ENCODE measurements at places on chromosomes 3 and 15.

DNA sequence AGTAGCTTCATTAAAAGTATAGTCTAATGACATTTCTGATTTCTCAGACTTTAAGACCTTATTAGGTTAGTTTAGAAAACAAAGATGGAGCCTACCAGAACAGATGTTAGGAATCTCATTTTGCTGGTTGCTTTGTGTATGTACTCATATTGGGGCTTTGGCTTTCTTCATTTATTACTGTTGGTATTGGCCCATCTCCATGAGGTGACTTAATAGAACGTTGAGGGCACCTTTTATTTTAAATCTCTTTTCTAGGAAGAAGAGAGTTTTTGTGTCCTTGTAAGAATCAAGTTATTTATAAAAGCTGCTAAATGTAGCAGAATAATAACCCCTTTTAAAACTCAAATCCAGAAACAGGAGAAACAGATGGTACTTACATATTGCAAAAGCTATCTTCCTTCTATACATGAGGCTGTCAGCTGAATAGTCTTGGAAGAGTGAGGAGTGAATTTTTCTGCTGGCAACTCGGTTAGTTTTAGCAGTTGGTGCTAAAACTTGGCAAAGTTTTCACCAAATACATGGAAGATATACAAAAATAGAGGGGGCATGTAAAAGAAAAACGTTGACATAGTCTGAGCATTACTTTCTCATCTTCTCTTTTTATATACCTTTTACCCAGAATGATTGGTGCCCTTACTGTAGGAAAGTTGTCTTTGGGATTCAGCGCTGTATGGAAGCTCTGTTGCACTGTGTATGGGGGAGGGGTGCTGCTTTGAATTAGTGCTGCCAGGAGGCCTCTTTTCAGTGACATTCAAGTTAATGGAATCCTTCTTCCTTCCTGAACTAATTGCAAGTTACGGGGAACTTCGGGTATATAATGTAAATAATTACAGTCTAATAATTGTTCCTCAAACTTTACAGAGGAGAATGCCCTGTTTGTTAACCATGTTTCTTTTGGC, 35.8 kb downstream of the CTNNB1 start:
- no peak for DNase-seq

DNA sequence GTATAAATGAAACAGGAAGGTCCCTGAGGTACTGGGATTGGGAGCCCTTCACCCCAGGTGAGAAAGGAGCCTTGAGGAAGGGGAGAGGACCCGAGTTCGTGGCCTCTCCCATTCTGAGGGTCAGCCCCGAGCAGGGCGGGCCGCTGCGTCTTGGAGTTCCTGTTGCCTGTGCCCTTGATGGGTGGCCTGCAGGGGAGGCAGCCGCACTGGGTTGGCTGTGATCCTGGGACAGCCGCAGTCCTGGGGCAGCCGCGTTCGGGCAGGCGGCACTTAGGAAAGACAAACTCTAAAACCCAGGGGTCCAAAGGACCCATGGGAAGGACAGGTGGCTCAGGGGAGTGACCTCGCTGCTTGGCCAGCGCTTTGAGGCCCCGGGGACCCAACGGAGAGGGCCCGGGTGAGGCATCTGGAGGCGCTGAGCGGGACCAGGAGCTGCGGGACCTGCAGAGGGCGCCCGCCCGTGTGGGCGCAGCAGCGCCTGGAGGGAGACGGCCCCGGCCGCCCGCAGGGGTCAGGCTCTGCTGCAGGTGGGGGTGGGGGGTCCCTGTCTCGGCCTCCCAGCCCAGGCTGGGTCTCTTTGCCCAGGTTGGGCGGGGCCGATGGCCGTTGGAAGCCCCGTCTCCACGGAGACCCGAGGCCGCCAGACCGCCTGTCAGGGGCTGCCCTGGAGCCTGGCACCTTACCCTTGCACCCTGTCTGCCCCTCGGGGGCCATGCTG, 65.1 kb downstream of the HMCES start:
- peak; percentile 31 for DNase-seq

DNA sequence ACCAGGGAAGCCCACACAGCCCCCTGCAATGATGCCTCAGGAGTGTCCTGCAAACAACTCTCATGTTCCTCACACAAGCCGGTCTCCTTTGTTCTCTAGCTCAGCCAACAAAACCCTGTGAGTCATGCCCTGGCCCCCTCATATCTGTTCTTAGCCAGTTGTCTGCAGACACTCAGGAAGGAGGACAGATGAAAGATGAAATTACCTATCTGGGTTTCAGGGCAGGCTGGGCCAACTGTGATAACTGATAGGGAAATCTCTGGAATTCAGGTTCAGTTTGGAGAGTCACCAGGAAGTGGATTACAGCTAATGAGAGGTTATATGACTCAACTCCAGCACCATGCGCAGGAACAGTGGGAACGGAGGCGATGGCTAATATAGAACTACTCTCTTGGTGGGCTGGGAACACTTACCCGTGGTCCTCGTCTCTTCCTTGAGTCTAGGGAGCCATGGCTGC, 352.0 kb upstream of the ADAMTS9 start:
- peak; percentile 3 for DNase-seq

DNA sequence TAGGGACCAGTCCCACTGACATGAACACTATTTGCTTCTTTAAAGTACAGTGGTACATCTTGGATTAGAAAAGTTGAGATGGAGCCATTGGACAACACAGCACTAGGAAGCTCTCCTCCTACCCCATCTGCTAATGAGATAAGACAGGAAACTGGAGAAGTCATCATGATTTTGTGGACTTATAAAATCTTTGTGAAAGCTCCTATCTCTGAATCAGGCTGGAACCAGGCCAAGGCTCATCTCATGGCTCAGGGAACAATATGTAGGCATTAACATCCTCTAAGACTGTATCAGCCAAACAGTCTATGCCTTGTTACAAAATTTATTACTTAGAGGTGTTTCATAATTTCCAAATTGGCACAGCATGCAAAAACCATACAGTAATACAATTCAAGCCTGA, 84.1 kb downstream of the BOC start:
- DNase-seq, result no peak

DNA sequence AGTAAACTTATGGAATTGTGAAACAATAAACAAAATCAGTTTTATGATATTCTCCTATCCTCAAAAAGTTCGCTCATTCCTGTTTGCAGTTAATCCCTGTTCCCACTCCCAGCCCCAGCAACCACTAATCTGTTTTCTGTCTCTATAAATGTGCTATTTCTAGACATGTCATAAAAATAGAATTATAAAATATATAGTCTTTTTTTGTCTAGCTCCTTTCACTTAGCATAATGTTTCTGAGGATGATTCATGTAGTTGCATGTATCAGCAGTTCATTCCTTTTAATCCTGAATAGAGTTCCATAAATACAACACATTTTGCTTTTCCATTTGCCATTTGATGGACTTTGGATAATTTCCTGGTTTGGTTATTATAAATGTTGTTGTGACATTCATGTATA, 140.0 kb downstream of the KCNAB1 start:
- no peak for DNase-seq

- DNase-seq, result no peak
Observed at GRCh38 chr3:53534676-53535400, 40.4 kb downstream of the CACNA1D start.

DNA sequence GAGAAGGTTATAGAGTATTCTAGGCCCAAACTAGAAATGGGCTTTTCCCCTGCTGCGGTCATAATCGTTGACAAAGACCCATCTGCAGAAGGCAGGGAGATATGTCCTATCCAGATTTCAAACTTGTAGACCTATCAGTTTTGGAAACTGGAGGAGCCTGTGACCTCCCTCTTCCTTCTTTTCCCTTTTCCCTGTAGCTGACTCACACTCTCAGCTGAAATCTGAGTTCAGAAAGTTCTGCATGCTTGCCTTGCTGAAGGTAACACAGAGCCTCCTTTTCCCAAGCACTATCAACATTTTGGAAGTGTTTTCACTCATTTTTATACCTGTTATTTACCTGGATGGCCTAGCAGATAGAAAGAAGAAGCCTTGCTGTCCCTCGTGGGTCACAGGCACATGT, 59.1 kb upstream of the PSMD6 start:
- peak; percentile 45 for DNase-seq

- no peak for DNase-seq
Observed at GRCh38 chr15:74631408-74631807, 15.8 kb downstream of the CLK3 start.

GRCh38 chr3:122183893-122184590, 574 bp downstream of the CASR start:
- DNase-seq, result no peak

DNA sequence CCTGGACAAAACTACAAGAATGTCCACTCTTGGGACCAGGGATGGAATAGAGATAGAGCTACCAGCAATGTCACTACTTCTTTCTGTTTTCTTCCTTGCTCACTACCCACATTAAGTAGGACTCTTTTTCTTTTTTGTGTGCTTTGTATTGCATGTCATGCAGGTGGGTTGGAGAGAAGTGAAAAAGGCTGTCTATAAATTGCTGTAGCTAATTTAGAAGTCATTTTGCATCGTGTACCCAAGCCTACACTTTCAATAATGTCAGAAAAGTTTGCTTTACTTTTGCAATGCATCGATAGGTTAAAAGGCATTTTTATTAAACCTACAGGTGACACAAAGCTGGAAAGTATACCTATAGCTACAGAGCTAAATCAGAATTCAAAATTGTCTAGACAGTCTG, 58.9 kb downstream of the GTF2E1 start:
- DNase-seq, result no peak

GRCh38 chr15:65476903-65477302, 40.6 kb downstream of the DPP8 start:
- DNase-seq, result peak; percentile 2

DNA sequence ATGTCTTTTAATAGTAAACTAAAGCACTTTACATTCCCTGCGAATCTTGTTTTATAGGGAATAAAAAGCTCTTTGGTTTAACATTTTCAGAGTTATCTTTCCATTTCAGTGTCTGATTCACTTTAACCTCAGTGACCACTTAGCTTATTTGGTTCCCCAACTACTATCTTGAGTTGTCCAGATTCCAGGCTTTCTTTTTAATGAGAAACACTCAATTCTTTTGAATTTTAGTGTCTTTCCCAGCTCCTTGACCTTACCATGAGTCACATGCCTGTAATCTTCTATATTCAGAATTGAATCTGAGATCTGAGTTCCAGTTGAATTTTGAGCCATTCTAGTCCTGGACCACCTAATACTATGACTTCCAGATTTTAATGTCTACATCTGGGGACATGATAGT, 144.4 kb downstream of the KCNAB1 start:
- DNase-seq, result no peak

- peak; percentile 55 for DNase-seq
Observed at GRCh38 chr3:111627092-111627491, 31.9 kb upstream of the ZBED2 start.

DNA sequence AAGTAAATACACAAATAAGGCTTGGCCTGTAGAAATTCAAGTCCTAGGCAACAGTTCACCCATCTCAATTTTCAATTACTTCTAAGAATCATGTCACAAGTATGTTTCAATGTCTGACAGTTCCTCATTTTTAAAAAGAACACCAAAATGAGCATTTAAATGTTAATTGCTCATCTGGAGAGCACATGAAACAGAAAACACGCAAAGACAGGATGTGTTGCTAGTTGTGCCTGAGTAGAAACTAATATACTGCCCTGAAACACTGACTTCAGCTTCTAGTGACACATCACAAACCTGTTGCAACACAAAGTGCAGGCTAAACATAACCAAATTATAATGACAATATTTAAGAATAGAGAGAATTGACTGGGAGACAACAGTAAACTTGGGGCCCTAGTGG, 167.3 kb upstream of the THBS1 start:
- peak; percentile 57 for DNase-seq

DNA sequence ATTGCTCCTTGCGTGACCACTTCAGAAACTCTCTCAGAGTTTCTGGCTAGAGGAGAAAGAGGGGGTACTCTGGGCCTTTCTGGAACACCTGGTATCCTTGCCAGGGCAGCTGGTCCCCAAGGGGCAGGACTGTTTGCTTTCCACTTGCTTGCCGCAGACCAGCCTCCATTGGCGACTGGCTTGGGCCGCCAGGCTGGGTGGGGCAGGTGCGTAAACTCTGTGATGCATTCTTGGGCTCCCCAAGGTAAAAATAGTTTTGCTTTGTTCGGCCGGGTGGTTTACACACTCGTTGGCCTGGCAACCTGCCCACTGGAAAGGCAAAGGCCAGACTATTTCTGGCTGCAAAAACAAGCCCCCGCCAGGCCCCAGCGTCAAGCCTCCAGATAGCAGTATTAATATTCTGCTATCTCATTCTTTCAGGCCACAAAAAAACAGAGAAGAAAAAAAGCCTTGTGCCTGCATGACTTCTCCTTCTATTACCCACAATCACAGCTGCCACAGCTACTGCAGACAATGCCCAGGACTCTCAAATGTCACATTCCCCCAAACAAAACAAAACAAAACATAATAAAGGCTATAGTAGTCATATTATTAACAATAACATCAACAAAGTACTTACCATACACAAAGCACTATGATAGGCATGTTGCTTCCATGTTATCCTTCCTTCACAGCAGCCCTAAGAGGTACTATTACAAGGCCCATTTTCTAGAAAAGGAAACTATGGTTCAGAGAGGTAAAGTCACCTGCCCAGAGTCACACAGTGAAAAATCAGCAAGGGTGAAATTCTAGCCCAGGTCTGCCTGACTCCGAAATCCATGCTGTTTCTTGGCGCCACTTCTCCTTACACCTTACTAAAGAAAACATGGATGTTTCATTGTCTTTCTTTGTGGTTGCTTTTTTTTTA, 14.0 kb upstream of the SSUH2 start:
- DNase-seq, result peak; percentile 66

DNA sequence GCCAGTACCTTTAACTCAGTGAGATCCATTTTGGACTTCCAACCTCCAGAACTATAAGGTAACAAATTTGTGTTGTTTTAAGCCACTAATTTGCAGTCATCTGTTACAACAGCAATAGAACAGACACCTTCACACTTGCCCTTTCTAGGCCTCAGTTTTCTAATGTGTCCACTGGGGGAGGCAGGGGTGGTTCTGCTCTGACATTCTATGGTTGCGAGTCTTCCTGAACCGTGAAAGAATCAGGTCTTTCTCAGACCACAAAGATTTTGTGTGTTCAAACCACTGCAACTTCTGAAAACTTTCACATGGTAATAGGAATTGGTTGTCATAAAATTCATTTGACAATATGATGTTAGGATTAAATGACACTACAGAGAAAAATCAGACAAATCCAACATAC, 26.8 kb upstream of the CSTA start:
- no peak for DNase-seq

DNA sequence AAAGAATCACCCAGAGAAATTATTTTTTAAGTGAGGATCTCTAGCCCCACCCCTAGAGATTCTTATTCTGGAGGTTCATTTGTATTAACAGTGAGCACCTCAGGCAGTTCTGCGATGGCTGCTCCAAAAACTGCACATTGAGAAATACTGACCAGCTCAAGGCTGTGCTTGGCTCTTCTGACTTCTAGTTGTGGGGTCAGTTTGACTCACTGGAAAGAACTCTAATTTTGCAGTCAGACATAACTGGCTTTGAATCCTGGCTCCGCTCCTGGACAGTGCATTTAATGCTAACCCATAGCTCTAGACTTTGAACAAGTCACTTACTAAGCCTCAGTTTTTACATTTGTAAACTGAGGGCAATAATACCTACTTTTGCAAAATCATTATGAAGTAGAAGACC, 123.6 kb upstream of the SKOR1 start:
- no peak for DNase-seq

DNA sequence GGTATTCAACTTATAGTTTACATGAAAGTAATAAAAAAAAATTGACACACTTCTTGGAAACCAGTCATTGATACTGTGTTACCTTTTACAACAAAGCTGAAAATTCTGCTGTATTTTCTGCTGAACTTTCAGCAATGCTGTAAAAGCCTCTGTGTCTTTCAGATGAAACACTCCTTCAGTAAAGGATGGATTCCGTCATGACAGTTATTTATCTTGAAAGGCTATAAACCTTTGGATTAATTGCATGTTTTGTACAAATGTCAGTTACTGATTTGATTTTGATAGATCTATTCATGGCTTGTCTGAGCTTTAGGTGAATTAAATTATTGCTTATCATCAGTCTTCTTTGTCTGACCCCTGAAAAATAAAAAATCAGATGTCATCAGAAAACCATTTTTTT, 355.1 kb downstream of the NAALADL2 start:
- no peak for DNase-seq

Measured in epithelial cell of esophagus (primary cell).